ENCODE measurements at places on chromosomes 5 and 9.

GRCh38 chr9:91036356-91036755 is 234.7 kb downstream of the SYK start:
- H3K36me3 ChIP-seq: peaks cover 8% of the 10 kb centered on the region
- peaks cover 61% of the 10 kb centered on the region for H3K4me1 ChIP-seq
- no peaks in the 10 kb centered on the region for H3K27me3 ChIP-seq
- H3K27ac ChIP-seq: peak overlapping the region; percentile 88
- no peak for DNase-seq
- H3K4me3 ChIP-seq: peak overlapping the region; percentile 11

GRCh38 chr5:168879331-168879730 is 300.2 kb upstream of the PANK3 start:
- DNase-seq: no peak
- peaks cover 4% of the 10 kb centered on the region for H3K4me1 ChIP-seq
- peaks cover 6% of the 10 kb centered on the region for H3K27me3 ChIP-seq
- no peak overlapping the region for H3K4me3 ChIP-seq
- no peak overlapping the region for H3K27ac ChIP-seq
- no peaks in the 10 kb centered on the region for H3K36me3 ChIP-seq

- no peak overlapping the region for H3K27ac ChIP-seq
- no peaks in the 10 kb centered on the region for H3K36me3 ChIP-seq
- DNase-seq: no peak
- H3K4me1 ChIP-seq: no peaks in the 10 kb centered on the region
- H3K27me3 ChIP-seq: no peaks in the 10 kb centered on the region
These were observed 522.2 kb downstream of the CSNK1G3 start for GRCh38 chr5:124034083-124034700.

- no peaks in the 10 kb centered on the region for H3K4me1 ChIP-seq
- H3K27me3 ChIP-seq: no peaks in the 10 kb centered on the region
- H3K4me3 ChIP-seq: no peak overlapping the region
- H3K27ac ChIP-seq: no peak overlapping the region
These were observed 6.6 kb downstream of the C9orf153 start for GRCh38 chr9:86252870-86253269.

GRCh38 chr9:134693641-134694367 is 52.2 kb downstream of the COL5A1 start:
- H3K4me3 ChIP-seq: no peak overlapping the region
- DNase-seq: no peak
- no peaks in the 10 kb centered on the region for H3K36me3 ChIP-seq
- H3K27ac ChIP-seq: no peak overlapping the region
- H3K27me3 ChIP-seq: no peaks in the 10 kb centered on the region
- peaks cover 4% of the 10 kb centered on the region for H3K4me1 ChIP-seq

DNA sequence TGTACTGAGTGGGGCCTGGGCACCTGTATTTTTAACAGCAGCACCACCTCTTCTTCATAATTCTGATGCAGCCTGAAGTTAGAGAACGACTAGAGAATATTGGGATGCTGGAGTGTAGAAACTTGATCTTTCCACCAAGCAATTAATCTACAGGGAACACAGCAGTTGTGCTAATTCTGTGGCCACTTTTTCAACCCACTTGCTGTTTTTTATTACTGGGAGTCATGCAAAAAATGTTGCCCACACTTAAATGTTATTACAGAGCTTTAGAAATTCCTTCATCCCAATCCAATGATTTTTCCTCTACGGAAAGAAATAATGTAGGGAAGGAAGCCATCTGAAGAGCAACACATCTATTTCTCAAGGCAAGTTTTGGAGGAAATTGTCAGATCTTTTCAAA is 190.9 kb upstream of the TUT7 start:
- H3K4me3 ChIP-seq: no peak overlapping the region
- no peak overlapping the region for H3K27ac ChIP-seq
- H3K27me3 ChIP-seq: peaks cover 3% of the 10 kb centered on the region
- H3K36me3 ChIP-seq: no peaks in the 10 kb centered on the region
- no peaks in the 10 kb centered on the region for H3K4me1 ChIP-seq

- peak overlapping the region; percentile 100 for H3K4me3 ChIP-seq
- peaks cover 58% of the 10 kb centered on the region for H3K4me1 ChIP-seq
- H3K36me3 ChIP-seq: peaks cover 66% of the 10 kb centered on the region
- DNase-seq: no peak
- H3K27ac ChIP-seq: peak overlapping the region; percentile 98
These were observed 1.7 kb downstream of the DIAPH1 start for GRCh38 chr5:141617128-141617527.

GRCh38 chr5:149616727-149617285 is 35.5 kb downstream of the ARHGEF37 start:
- no peak overlapping the region for H3K27ac ChIP-seq
- peaks cover 16% of the 10 kb centered on the region for H3K4me1 ChIP-seq
- DNase-seq: no peak
- no peak overlapping the region for H3K4me3 ChIP-seq
- H3K36me3 ChIP-seq: no peaks in the 10 kb centered on the region
- H3K27me3 ChIP-seq: peaks cover 2% of the 10 kb centered on the region

DNA sequence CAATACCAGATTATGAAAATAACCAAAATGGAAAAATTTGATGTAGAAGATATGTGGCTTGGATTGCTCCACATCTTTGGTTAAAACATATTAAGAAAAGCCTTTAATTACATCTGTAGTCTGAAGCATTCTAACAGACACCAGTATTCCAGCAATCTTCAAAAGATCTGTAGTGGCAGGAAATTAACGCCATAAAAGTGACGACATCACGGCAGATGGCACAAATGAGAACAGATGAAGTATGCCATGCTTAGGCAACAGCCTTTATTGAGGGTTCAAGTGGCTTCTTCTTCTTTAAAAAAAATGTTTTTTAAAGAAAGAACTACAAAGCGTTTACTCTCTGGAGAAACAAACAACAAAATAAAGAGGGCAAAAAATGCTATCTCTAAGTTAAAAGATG is 164.2 kb downstream of the MEF2C start:
- H3K27ac ChIP-seq: no peak overlapping the region
- H3K36me3 ChIP-seq: no peaks in the 10 kb centered on the region
- DNase-seq: no peak

DNA sequence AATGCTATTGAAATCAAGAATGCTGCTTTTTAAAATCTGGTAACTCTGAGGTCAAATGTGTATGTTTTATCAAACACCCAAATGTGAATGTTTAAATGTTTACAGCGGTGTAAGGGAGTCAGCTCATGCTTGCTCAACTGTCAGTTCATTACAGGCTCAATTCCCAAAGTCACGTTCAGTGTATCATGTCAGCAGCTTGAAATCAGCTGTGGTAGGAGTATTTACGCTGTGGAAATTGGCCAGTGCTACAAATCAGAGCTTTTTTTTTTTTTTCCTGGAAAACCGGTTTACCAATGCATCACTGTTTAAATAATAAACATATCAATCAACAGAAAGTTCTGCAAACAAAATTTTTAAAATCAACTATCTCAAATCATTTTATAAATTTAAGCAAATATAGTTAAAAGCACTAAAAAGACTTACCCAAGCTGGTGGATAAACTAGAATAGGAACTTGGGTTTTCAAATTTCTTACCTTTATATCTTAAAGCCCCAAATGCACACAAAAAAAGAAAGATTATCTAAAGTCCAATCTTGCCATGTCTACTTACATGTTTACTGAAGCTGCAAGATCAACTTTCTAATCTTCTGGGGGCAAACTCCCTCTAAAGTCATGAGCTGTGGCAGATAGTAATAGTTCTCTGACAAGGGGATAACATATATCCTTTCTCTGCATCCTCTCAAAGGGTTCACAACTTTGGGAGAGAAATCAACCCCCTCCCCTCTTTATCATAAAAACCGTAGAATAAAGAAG is 57.6 kb upstream of the GRAMD2B start:
- H3K27me3 ChIP-seq: peaks cover 5% of the 10 kb centered on the region
- no peak for DNase-seq
- peaks cover 5% of the 10 kb centered on the region for H3K4me1 ChIP-seq

DNA sequence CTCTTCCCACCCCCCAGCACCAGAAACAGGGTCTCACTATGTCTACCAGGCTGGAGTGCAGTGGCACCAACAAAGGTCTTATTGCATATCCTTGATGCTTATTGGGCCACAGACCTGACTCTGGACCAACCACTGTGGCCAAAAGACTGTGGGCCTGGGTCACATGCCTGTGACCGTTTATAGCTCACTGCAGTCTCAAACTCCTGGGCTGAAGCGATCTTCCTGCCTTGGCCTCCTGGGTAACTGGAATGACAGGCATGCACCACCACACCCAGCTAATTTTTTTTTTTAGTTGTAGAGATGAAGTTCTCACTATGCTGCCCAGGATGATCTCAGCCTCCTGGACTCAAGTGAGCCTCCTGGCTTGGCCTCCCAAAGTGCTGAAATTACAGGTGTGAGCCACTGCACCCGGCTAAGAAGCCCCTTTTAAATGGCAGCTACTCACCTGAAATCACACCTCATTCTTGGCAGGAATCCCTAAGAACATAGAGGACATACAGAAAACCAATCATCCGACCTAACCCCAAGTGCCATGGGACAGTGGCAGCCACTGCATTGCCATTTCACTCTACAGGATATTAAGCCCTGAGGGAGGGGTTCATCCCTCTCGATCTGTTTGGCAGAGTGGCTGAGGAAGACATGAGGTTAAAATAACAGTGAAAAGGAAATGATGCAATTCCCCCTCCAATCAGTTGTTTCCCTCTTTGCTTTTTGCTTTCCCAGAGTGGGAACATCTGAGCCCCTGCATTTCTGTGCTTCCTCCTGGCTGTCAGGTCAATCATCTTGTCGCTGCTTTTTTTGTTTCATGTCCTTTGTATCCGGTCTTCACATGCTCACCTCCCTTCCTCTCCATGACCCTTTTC is 74.6 kb downstream of the LRRC70 start:
- H3K4me1 ChIP-seq: peaks cover 14% of the 10 kb centered on the region
- H3K27me3 ChIP-seq: no peaks in the 10 kb centered on the region
- peaks cover 3% of the 10 kb centered on the region for H3K36me3 ChIP-seq
- H3K4me3 ChIP-seq: no peak overlapping the region
- no peak overlapping the region for H3K27ac ChIP-seq

DNA sequence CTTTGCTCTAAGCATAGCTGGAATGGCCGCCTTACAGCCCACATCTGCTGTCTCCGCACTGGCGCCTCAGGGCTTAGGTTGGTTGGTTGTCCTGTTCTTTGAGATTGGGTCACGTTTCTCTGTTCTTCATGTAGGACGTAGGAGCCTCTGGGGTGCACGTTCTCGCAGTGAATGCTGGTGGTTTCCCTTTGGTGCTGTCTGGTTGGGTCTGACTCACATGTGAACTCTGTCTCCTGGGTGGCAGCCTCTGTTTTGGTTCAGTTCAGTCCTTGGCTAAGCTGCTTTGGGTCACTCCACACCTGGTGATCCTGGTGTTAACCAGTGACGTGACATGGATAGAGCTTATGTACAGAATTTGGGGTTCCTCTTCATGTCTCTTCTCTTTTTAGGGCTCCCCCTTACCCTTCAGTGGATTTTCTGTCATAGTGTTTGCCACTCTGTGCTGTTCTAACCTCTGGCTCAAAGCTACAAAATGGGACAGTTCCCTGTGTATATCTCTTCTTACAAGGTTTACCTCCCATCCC is 12.6 kb upstream of the LPCAT1 start:
- no peaks in the 10 kb centered on the region for H3K36me3 ChIP-seq
- peaks cover 22% of the 10 kb centered on the region for H3K4me1 ChIP-seq
- peak; percentile 51 for DNase-seq
- H3K27me3 ChIP-seq: peaks cover 26% of the 10 kb centered on the region
- peak overlapping the region; percentile 69 for H3K4me3 ChIP-seq

GRCh38 chr5:133917785-133918184 is 50.6 kb downstream of the C5orf15 start:
- no peaks in the 10 kb centered on the region for H3K36me3 ChIP-seq
- H3K4me3 ChIP-seq: no peak overlapping the region
- no peak for DNase-seq
- H3K27me3 ChIP-seq: no peaks in the 10 kb centered on the region

GRCh38 chr5:68231414-68232076 is 16.0 kb downstream of the PIK3R1 start:
- DNase-seq: no peak
- H3K27me3 ChIP-seq: no peaks in the 10 kb centered on the region
- H3K4me1 ChIP-seq: peaks cover 41% of the 10 kb centered on the region

All from activated T-helper 2 cell treated with anti-CD3 and anti-CD28 coated beads, Interferon-gamma antibody, Interleukin-2, Interleukin-4, amounts not matched to agents 10 μg/mL and 5 μg/mL and 100 μg/mL, durations not matched to agents 14 hours and 24 hours and 36 hours (primary cell).